Suppressor macrophage treated with lipopolysaccharide for 4 hours (primary cell): ENCODE measurements at places on chromosomes 5 and 9.
A peak's percentile ranks its signal among the peaks of the same experiment; 100 is the strongest.

GRCh38 chr5:157366741-157367674 is 93.0 kb upstream of the NIPAL4 start:
- DNase-seq: no peak

DNA sequence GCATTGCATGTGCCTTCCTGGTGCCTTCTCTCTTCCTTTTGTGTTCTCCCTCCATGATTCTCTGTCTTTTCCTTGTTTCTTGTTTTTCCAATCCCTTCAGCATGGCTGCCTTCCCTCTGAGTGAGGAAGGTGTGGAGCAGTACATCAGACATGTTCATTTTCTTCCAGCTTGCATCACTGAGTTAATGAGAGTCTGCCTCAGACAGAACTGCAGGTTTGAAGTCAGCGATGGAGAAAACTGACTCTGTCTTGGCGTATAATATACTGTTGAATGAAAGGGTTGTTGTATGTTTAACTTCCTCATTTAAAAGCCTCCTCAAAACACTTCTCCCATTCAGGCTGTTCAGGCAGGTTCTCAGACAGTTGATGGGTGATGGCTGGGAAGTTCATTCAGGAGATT is 129.3 kb downstream of the KDM4C start:
- DNase-seq: no peak

DNA sequence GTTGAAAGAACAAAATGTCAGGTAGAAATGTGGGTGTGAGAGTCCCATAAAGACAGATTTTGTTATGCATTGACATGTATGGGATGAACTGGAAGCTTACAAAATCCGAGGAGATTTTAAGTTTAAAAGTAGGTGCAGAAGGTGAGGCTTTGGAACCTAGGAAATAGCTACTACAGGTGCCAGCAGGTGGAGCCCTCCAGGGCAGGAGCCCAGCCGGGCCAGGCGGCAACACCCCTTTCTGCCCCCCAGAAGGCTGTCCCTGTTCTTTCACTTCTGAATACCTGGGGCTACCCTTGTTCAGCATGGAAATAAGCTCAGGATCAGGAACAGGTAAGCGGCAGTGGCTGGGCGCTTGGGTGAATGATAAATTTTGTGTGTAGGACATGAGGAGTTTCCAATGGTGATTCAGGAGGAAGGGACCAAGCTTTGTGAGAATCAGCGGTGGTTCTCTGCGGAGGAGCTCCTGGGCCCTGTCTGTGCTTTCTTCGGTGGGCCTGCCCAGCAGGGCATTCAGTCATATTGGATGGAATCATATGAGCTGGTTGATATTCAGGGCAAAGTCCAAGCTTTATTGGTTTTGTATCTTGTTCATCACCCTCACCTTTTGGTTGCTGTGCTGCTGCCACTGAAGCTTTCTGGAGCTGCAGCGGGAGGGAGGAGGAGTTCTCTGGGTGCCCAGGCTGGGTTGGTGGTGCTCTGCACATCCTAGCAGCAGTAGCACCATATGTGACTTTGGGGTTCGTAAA is 12.3 kb downstream of the PCBD2 start:
- DNase-seq: no peak

DNA sequence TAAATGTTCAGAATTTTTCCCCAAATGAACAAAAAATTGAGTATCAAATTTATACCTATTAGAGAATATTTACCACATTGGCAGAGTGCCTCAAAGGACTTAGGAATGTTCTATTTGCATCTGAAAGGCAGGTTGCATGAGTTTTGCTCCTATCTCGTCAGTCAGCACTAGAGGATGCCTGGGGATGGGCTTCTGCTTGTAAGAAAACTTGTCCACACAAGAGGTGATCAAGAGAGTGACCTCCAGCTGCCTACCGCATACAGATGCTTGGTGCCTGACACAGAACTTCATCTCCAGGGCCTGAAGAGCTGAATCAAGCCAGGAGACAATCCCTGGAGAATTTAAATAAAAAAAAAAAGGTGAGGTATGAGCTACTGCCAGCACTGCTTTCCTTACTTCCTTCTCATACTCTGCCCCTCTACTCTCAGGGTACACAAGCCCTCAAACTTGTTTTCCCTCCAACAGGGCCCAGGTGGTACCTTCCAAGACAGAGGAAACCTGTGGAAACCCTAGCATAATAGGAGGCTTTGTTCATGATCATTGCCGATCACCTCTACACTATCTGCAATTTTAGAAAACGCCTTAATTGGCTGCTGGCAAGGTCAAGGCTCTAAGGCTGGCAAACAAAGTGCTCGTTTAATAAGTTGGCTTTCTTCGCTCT is 166.6 kb downstream of the ELAVL2 start:
- no peak for DNase-seq

DNA sequence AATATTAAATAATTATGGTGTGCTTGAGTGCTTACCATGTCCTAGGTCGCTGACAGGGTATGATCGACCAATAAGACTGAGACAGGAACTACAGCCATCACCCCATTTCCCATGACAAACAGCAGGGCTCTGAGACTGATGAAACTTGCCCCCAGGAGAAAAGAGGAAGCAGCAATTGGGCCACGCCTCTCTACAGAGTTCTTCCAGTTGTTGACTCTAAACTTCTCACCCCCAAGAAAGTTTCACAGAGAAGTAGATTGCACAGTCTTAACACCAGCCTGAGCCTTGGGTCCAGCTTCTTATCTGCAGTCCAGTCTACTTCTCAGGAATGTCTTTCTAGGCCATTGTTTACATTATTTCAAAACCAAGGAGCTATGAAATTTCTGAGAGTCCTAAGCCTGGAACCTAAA is 182.2 kb upstream of the ANKRD55 start:
- DNase-seq: peak; percentile 96

GRCh38 chr9:36770025-36770424 is 197.3 kb downstream of the MELK start:
- no peak for DNase-seq

DNA sequence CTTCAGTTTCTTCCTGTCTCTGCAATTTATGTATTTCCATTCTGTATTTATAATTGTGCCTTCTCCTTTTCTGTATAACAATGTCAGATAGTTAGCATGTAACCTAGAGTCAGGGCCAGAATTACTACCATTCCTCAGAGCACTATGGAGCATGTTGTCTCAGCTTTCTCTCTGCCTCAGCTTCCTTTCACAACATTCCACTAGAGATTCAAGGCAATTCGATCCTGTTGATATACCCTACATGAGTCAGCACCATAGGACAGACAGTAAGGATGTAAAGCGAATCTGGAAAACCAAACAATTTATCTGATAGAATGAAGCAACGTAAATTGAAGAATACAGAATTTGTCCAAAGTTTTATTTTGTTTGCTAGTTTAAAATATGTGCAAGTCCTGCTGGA is 728.3 kb upstream of the SEMA6A start:
- DNase-seq: no peak

GRCh38 chr9:119859128-119859527 is 489.9 kb upstream of the BRINP1 start:
- DNase-seq: no peak

DNA sequence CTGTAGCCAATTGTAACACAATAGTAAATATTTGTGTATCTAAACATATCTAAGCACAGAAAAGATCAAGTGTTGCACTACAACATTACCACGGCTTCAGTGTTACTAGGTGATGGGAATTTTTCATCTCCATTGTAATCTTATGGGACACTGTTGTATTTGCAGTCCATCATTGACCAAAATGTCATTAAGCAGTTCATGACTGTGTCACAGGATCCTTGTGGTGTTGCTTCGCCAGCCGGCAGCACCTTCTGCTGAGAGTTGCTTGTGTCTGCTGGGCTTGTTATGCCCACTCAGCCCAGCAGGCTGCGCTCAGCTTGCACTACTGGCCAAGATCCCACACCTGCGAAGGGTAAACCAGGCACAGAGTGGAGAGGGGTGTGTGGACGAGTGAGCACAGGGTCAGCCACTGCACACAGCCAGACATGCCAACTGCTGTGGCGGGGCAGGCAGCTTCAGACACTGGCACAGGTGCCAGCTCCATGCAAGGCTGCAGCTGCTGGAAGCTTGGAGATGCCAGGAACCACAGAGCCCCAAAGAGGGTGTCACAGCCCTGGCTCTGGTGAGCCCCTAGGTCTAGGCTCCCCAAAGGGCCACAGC is 273.7 kb downstream of the CETN3 start:
- no peak for DNase-seq

GRCh38 chr5:112061666-112062065 is 304.7 kb upstream of the NREP start:
- DNase-seq: no peak

DNA sequence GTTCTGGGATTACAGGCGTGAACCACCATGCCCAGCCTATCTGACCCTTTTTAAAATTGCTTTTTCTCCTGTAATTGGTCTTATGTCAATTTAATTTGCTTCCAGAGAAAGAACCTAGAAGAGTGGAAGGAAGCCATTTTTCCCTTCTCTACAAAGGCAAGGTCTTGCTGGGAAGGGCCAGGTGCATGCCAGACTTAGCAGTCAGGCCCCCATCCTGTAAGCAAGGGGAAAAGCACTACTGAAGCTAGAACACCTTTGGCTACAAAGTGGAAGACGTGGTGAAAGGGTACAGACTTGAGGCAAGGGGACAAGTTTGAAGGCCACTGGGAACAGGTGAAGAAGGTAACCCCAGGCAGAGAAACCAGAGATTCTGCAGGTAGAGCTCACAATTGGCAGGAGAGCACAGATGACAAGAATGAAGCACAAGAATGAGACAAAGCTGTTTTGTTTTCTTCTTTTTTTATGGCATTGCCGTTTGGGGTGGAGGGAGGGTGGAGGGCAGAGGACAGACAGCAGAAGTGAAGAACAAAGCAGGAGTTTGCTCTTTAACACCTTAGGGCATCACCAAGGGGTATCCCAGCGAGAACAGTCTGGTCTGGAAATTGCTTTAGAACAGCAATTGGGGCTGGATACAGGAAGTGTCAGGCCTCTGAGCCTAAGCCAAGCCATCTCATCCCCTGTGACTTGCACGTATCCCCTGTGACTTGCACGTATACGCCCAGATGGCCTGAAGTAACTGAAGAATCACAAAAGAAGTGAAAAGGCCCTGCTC is 72.9 kb downstream of the SERINC5 start:
- no peak for DNase-seq

DNA sequence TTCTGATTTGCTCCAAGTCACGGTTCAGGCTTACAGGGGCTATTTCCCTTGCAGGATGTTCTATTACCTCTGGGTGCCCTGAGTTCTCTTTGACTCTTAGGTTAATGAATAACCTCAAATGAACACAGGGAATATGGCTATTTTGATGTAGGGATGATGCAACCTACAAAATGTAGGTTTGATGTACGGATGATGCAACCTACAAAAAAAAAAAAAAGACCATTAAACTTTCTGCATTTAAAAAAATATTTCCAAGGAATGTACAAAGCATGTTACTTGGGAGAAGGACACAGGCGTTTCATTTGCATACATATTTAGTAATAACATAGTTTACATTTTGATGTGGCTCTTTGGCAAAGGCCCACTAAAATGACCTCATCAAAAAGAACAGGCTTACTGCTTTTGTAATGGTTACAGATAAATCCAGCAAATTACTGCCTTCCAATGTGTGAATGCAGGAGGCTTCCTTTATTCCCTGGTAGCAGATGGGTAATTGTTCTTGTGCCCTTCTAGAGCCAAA is 36.3 kb downstream of the ZNF474 start:
- no peak for DNase-seq

DNA sequence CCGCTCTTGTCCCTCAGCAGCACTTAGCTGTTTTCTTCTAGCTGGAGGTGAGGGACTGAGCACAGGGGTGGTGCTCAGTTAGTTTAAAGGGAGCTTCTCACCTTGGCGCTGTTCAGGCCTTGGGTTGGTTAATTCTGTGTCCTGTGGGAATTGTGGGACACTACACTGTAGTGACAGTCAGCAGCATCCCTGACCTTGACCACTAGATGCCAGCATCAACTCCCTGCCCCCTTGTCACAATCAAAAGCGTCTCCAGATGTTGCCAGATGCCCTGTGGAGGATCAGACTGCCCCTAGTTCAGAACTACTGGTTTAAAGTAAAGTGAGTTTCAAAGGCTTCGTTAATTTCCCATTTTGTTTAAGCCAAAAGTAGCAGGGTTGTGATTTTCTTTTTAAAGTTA is 65.5 kb upstream of the DMRT3 start:
- no peak for DNase-seq

DNA sequence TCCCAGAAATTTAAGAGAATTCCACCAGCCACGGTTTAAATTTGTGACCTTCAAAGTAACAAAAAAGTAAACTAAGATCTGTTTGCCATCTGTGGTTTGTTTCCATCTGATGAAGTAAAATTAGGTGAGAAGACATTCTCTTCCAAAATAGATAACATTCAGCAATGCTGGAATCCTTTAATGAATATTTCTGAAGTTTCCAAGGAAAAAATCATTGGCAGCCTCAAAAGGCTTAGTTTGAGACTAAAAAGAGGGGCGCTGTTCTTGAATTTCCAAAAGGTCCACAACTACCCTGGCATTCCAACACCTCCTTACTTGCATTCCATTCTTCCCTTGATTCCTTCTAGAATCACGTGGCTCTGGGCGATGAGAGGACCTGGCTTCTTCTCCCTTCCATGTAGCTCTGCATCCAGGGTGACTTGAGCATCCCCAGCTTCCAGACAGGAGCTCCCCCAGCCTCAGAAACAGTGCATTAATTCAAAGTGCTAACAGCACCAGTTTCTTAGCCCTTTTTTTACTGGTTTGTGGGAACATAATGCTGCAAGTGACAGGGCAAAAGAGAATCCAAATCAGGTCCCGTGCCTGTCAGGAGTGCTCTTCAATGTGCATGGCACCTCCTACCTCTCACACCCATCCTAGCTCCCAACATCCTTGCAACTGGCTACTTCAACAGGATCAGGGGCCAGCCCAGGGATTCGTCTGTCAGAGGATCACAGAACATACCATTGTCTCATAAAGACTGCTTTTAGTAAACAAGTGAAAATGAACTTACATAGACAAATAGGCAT is 191.5 kb upstream of the S1PR3 start:
- no peak for DNase-seq

GRCh38 chr5:99355881-99356280 is 427.1 kb upstream of the CHD1 start:
- no peak for DNase-seq

DNA sequence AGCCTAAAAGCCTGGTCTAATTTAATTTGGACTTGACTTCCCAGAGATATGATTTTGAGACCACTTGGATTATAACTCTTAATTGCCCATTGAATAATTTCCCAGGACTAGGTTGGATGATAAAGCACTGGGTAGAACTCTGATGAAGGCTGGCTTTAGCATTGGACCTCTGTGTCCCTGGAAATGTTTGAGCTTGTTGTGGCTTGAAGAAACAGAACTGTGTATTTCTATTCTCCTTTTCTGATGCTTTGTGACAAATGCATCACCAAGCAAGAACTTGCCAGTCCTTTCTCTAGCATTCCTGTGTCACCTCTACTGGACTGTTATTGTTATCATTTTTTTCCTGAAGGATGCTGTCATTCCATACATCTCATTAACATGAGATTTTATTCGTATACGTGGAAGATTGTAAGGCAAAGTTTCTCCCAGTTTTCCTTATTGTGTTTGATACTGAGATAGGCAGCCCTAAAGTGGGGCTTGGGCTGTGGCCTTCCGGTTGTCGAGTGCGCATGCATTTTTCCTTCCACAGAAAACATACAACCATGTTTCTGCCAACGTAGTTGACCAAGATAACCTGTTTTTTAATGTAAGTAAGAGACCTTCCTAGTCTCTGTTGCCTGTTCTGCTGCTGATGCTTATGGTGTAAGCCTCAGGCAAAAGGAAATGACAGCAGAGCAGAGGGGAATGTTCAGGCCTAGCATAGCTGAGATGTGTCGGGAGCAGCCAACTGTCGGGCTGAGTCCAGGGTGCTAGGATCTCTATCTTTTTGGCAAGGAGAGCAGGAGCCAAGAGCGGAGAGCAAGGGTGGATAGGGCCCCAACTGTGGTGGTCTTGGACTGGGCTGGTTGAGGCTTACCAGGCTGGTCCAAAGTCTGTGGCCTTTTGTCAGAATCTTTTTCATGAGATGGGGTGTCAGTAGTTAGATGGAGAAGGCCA is 2.3 kb downstream of the NTRK2 start:
- no peak for DNase-seq
